ENCODE measurements at places on chromosomes 5 and 9.

DNA sequence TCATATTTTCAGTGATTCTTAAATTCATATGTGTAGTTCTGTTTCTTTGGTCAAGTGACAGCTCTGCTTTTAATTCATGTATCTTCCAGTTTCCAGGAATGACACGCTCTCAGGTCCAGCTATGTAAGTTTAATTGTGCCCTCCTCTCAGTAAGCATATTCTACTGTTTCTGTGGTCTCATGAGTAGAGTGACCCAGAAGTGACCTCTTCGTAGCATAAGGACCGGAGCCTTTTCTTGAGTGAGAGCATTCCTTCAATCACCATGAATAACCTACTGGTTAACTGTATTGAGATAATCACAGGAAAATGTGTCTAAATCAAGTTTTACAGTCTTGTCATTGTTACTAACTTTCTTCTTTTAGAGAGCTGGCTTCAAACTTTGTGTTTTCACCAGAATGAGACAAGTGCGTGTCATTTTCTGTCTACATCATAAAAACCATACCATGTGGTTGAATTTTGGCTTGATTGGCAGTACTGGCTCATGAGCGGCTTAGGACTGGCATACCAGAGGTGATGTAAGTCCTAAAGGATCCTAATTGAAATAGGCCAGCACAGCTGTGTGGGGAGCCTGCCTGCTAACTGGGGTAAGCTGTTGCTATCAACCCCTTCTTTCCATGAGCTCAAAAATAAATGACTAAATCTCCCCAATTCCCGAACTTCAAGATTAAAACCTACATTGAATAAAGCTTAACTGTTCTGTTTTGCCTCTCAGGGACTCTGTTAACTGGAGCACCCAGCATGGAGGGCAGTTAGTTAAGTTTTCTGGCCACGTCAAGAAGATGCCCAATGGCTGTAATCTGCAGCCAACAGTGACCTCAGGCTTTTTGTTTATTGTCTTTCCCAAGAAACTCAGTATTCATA is 4.8 kb downstream of the ADAMTSL1 start:
- no peak for DNase-seq

- DNase-seq = no peak
These were observed 28.7 kb downstream of the COL27A1 start for GRCh38 chr9:114184071-114184470.

DNA sequence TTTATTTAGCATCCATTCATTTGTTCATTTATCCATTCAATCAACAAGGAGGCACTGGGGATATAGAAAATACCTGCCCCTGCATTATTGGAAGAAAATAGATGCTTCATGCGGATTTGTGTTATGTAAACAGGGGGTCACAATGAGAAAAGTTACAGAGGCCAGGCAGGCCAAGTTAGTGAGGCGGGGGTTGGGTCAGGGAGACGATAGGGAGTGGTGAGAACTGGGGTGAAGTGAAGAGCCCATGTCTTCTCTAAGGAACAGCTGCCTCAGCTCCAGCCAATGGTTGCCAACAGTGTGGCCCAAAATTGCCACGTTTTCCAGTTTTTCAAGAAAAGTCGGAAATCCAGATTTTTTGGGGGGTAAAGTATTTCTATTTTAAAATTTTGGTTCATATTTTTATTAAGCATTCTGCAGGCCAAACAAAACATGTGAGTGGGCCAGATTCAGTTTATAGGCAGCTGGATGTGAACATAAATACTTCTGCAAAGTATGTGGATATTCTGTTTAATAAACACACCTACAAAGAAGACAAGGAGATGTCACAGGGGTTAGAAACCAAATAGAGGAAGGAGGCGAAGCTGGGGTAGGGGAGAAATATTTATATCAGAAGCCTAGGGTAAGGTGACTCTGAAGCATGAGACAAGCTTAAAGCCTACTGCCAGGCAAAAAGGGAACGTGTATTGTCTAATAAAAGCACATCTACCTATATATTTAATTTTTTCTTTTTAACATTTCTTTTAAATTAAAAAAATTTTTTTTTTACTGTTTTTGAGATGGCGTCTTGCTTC is 44.0 kb downstream of the ALG2 start:
- no peak for DNase-seq

DNA sequence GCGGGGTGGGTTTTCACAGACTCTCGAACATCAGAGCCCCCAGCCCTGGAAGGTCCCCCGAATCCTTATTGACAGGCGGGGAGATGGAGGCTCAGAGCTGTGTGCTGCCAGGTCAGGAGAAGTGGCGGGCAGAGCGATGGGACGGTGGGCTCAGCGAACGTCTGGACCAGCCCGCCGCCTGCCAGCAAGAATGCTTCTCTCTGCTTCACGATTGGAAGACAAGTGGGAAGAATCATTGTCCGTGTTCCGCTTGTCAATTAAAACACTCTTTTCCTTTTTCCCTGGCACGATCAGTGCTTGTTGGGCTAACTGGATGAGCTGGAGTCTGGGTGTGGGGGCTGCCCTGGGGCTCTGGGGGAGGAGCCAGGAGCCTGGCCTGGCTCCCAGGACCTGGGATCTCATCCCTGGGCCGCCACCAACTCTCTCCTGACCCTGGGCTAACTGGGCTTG is 1.6 kb downstream of the COL5A1 start:
- no peak for DNase-seq

GRCh38 chr9:41229408-41230401 is 40.6 kb upstream of the ZNG1F start:
- DNase-seq = no peak

- DNase-seq = no peak
These were observed at the start of gene CNTFR for GRCh38 chr9:34589636-34590380. Gene CNTFR, minus strand, starts transcription at chr9:34589724. Its CDS starts 20,743 bp downstream, at chr9:34568981.

DNA sequence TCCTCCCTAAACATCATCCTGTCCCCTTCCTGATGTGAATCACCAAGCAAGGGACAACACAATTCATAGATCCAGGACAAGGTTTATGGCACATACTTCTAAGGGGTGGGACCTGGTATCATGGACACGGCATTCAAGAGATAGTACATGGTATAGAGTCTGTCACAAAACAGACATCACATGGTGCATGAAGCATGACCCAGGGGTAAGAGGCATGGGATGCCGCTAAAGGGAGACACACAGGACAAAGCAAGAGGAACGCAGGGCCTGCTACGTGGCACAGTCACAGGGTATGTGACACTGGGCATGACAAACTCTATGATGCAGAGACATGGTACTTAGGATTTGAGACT is 20.7 kb downstream of the GSN start:
- DNase-seq = no peak

GRCh38 chr5:173568128-173568527 is 48.3 kb downstream of the BOD1 start:
- DNase-seq = no peak

DNA sequence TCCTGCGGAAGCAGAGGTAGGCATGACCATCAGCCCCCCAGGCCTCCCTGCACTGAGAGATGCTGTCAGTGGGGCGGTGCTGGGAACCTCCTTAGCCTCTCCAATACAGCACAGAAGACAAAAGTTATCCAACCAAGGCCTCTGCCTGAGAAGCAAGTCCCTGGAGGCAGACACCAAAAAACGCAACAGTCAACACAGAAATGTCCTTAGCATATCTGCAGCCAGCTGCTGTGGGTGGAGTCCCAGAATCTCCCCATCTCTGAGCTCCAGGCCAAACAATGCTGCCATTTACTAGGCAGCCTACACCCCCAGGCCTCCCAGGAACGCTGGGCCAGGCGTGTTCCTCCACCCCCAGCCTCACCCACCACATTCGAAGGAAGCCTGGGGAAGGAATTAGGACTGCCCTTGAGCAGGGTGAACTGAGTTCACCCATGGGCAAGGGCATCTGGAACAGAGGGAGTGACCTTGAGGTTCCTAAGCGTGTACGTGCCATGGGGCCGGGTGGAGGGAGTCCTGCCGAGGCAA is 43.7 kb downstream of the STK10 start:
- no peak for DNase-seq

DNA sequence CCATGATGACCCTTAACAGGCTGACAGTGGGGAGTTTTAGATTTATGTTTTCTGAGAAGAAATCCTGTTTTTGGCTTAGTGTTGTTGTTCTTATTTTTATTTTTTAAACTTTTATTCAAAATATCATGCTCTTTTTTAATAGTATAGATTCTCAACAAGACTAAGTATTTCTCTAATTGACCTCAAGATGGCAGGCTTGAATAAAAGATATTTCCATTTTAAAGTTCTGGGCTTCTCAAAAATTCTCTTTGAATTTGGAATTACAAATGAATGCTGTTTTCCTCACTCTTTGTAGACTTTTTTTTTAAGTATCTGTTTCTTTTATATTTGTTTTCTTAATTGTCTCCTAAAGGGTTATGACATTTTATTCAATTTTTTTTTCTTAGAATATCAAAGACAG is 50.0 kb upstream of the SH3GL2 start:
- DNase-seq = no peak

GRCh38 chr5:99607124-99607523 is 678.3 kb upstream of the CHD1 start:
- no peak for DNase-seq

DNA sequence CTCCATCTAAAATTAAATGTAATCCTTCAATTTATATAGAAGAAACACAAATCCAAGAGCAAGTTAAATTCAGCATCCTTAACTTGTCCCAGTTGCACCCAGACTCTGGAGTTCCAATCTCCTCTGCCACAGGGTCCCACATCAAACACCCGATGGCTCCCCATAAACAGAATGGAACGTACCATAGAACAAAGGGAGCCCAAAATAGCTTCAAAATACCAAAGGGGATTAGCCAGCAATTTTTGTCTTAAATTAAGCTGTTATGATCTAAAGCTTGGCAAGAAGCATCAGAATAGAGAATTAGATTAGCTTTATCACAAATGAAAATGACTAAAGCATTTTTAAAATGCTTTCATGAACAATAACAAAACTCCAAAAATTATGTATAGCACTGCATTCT is 112.8 kb downstream of the FANCC start:
- no peak for DNase-seq

DNA sequence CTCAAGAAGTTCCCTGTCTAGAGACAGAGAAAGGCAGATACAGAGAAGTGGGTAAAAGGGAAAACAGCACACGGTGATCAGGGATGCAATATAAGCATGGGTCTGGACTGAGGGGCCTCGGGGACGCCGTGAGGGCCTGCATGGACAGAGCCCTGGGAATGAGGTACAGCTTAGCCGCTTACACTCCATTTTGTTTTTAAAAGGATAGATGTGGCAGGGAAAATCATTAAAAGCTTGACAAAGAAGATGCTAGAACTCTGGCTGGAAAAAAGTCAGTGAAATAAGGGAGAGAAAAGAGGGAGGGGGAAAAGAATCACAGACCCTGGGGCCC is 69.1 kb downstream of the EPB41L4B start:
- no peak for DNase-seq

DNA sequence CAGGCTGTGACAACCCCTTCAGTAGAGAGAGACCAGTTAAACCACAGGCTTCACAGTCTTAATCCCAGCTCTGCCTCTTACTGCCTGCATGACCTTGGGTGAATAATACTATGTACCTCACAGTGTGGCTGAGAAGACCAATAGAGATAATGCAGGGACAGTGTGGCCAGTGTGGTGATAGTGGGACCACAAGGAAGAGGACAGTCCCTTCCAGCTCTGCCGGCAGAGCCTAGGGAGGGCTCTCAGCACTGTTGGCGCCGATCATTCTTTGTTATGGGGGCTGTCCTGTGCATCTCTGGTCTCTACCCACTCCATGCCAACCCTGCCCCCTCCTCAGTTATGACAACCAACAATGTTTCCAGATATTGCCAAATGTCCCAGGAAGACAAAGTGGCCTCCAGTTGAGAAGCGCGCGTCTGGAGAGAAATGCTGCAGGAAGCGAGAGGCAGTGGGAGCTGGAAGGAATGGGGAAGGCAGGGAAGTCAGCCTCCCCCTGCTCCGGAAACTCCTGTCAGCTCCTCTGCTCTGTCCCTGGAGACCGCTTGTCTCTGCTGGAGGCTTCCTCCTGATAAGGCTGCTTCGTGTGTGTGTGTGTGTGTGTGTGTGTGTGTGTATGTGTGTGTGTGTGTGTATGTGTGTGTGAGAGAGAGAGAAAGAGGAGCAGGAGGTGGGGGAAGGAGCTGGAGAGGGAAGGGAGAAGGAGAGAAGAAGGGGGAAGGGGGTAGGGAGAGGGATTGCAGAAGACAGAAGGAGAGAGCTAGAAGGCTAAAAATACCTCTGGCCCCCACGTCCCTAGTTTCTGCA is 31.8 kb upstream of the FABP6 start:
- no peak for DNase-seq

DNA sequence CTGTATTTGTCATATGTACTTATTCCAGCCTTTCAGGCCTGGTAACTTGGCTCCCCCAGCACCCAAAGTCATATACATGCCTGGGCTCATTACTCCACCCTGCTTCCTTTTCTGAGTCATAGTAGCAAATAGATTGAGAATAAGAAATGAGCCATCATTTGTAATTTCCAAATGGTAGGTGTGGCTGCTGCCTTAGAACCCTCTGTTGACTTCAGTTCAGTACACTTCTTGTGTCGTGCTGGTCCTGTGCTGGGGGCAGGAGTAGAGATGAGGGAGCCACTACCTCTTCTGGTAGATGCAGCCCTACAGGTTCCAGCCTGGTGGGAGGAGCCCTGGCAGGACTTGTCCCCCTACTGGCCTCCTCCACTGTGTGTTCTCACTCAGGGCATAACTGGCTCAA is 11.1 kb downstream of the GM2A start:
- DNase-seq = no peak
